ENCODE measurements at places on chromosomes 3 and 15. TPM values are rescaled to one million over a fixed set of nuclear protein-coding genes. Genes with fewer than 3 reads are reported as not detected.

Gene B3GALNT1
- 56.1 TPM for total RNA-seq

Gene CYP8B1
- not detected for total RNA-seq

Gene HCLS1
- 8.7 TPM for total RNA-seq

Gene FSIP1
- total RNA-seq: 1.2 TPM

Gene CLRN1
- total RNA-seq: not detected

Gene STRIT1
- 11.7 TPM for total RNA-seq

Gene KLHL40
- 0.22 TPM for total RNA-seq

Gene PPARG
- total RNA-seq: 15.6 TPM

Gene LRRC3B
- 0.55 TPM for total RNA-seq

Gene SYNPR
- 0.93 TPM for total RNA-seq

Gene CCDC80
- total RNA-seq: 171 TPM

Gene MNS1
- 1.4 TPM for total RNA-seq

Gene ITIH1
- total RNA-seq: not detected

Gene CDHR4
- not detected for total RNA-seq

Gene CPA3
- total RNA-seq: 1.4 TPM

Gene CFAP44
- total RNA-seq: 1.5 TPM

Gene SLC49A4
- total RNA-seq: 14.5 TPM

Gene SLC2A2
- not detected for total RNA-seq

Gene FSTL1
- 243 TPM for total RNA-seq

Gene CDCP1
- 0.25 TPM for total RNA-seq
